ENCODE measurements at places on chromosomes 5 and 9.

DNA sequence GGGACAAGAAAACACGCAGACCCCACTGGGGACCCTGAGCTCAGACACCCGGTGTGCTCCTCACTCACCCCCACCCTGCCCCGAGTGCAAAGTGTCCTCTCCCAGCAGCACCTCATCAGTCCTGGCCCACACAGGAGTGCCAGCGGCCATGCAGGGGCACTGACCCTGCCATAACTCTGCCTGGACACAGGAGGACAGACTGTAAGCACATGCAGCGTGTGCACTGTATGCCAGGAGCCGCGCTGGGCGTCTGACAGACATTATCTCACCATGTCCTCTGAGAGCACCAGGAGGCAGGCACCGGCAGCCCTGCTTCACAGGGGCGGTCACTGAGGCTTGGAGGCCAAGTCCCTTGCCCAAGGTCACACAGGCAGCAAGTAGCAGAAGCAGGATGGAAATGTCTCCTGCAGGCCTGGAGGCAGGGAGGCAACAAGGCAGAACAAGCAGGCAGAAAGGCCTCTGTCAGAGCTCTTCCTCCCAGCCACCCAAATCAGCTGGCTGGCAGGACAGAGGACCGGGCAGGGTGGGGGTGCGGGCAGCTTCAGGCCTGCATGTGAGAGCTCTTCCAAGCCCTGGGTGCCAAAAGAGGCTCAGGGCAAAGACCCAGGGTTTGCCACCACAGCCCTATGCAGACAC is 8.4 kb downstream of the EEIG1 start:
- peak; percentile 52 for DNase-seq

DNA sequence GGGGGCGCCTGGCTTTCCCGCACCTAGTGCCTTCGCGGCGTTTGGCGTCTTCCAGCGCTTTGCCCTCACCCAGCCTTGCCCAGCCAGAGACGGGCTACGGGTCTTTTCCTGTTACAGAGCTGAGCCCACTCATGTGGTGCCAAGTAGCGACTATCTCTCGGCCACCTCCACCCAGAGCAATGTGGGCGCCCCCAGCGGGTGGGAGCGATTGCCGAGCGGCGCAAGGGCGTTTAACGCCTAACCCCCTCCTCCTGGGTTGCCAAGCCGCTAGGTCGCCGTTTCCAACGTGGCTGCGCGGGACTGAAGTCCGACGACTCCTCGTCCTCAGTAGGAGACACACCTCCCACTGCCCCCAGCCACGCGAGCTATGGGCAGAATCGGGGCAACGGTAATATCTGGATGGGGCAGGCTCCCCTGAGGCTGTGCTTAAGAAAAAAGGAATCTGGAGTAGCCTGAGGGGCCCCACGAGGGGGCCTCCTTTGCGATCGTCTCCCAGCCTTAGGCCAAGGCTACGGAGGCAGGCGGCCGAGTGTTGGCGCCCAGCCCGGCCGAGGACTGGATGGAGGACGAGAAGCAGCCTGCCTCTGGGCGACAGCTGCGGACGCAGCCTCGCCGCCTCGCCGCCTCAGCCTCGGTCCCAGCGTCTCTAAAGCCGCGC is 5.8 kb downstream of the TLX3 start:
- no peak for DNase-seq

DNA sequence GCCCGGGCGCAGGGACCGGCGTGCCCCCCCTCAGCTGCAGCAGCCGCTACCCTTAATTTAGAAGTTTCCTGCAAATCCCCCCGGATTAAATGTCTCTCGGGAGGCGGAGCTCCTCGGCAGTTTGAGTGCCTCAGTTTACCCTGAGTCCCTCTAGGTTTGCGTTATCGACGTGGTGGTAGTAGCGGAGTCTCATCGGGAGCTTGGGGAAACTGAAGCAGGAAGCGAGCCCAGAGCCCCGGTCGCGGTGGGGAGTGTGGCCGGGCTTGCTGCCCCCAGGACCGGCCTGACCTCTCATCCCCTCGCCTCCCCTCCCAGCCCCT is 529 bp upstream of the TPM2 start:
- DNase-seq: no peak

GRCh38 chr9:112542593-112543292 is 56.1 kb downstream of the KIAA1958 start:
- DNase-seq: no peak

- DNase-seq: no peak
Measured at GRCh38 chr5:62011089-62011664, 294.8 kb upstream of the KIF2A start.

DNA sequence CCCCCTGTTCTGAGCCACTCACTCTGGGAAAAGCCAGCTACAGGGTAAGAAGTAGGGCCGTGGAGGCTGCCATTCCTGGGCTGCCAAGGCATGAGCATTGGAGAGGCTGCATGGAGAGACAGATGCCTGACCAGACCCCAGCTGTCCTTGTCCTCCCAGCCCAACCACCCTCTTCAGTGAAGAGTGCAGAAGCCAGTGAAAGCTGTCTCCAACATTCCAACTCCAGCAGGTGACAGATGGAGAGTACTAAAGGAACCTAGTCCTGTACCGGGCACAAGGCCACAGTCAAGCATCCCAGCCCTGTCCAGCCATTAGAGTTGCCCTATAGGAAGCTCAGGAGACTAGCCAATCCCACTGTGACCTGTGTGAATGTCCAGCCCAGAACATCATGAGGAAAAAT is 165.1 kb downstream of the DIRAS2 start:
- DNase-seq: no peak

- no peak for DNase-seq
Measured at GRCh38 chr9:123536455-123536868, 180.5 kb downstream of the CRB2 start.

GRCh38 chr5:5487585-5488360 is 65.3 kb downstream of the ICE1 start:
- DNase-seq: no peak

DNA sequence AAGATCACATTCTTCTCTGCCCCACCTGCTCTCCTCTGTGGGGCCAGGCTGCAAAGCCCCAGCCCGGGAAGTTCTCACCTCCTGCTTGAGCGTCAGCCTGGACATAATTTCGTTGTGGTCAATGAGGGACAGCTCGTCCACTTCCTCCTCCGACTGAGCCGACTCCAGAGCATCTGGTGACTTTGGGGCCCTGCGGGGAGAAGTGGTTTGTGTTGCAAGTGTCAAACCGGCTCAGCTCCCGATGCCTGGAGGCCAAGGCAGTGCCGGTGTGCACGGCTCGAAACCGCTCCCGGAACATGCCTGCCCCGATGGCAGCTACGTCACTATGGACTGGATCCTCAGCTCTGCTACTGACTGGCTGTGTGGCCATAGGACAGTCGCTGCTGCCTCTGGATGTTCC is 52.8 kb downstream of the PRRT1B start:
- no peak for DNase-seq

DNA sequence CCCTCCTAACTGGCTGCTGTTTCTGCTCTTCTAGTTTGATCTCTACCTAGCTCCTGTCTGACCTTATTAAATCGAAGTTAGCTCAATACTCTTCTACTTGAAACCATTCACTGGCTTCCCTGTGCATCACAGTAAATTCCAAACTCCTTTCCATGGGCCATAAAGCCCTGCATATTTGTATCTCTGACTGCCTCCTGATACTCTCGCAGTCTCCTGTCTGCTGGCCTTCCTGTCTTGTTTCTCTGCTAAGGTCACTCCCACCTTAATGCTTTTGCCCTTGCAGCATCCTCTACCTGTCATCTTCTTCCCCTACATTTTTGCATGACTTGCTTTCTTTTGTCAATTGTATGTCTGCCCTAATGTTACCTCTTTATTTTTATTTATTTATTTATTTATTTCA is 44.8 kb downstream of the SNCAIP start:
- DNase-seq: no peak

DNA sequence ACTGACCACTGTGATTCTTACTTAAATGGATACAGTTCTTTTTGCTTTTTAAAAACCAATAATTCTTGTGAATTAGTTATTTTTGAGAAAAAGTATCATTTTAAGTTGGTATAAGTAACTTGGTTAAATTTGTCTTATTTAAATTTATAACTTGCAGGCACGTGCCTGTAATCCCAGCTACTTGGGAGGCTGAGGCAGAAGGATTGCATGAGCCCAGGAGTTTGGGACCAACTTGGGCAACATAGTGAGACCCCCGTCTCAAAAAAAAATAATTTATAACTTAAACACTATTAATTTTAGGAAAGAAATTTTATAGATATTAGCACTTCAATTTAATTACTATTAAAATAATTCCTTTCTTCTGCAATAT is 5.0 kb downstream of the CPEB4 start:
- DNase-seq: no peak

Measured in caudate nucleus (tissue), 63 donors.